ENCODE measurements at places on chromosomes 3 and 15.

DNA sequence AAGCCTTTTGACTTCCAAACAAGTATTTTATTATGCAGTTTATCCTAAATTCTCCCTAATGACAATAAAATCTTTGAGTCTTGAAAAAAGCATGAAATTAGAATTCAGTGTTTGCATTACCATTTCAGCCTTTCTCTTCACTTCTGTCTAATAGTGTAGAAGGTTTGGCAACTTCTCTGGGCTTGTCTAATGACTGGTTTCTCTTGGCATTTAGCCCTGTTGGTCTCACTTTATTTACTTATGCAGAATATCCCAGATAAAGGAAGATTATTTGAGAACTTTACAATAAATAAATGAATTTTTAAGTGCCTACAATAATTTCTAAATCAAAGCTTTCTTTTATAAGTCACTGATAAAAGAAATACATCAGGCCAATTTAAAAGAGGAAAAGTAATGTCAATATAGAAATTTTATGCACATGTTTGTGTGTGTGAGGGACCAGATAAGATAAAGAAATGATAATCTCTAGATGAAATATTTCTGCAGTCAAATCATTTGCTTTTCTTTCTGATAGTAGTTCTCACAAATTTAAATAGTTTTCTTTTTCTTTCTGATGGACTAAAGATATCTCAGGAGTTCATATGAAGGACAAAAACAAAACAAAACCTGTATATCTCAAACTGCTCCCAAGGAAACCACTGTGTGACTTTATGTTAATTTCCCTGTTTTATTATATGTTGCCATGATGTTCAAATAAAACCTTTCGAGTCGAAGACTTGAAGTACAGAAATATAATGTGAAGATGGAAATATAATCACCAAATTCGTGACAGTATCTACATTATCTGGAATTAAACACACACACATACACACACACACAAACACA, 533.1 kb upstream of the CBLB start:
- peak; percentile 45 for DNase-seq

DNA sequence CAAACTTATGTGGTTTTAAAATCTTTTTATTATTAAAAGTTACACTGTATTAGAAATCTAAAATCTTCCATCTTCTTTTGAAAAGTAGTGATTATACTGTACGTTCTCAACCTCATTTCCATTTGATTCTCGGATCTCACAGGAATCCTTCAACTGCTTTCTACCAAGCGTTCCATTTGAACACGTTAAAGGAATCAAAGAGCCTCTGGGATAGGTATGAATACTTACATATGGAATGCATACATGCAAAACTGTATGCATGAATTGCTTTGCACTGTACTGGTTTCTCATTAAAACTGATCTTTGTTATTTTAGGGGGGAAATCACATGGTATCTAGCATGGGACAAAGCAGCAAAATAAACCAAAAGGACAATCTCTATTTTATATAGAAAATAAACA, 14.8 kb downstream of the TSC22D2 start:
- no peak for DNase-seq

- DNase-seq = no peak
These were observed 144.5 kb downstream of the FBLN2 start for GRCh38 chr3:13693441-13693840.

GRCh38 chr15:73797366-73798158, 44.4 kb upstream of the INSYN1 start:
- no peak for DNase-seq

GRCh38 chr15:98753726-98754656, 105.7 kb downstream of the IGF1R start:
- peak; percentile 47 for DNase-seq

- DNase-seq = no peak
These were observed 74.6 kb upstream of the TSC22D2 start for GRCh38 chr3:150333477-150333876.

GRCh38 chr15:72735111-72735510, 48.4 kb downstream of the ADPGK start:
- DNase-seq = no peak

GRCh38 chr3:16132190-16132589, 42.3 kb upstream of the GALNT15 start:
- peak; percentile 36 for DNase-seq

DNA sequence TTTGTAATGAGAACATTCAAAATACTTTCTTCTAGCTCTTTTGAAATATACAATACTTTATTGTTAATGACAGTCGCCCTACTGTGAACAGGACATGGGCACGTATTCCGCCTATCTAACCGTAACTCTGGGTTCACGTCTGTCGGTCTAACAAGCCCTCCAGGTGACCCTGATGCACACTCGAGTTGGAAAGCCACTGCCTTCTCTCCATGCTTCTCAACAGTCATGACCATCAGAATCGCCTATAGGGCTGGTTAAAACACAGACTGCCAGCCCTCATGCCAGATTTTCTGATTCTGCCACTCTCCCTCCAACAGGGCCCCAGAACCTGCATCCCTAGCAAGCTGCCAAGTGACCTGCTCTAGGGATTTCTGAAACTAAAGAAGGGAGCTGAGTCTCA, 140.2 kb downstream of the FOXP1 start:
- DNase-seq = no peak

GRCh38 chr15:43329217-43329959, 985 bp downstream of the LCMT2 start:
- DNase-seq = peak; percentile 39

All from epithelial cell of esophagus (primary cell).